Activated CD8-positive, alpha-beta T cell treated with anti-CD3 and anti-CD28 coated beads, Interleukin-2, amount 10 ng/mL, durations not matched to agents 7 days and 5 days (primary cell): ENCODE measurements at places on chromosomes 7 and 10. TPM values are rescaled to one million over a fixed set of nuclear protein-coding genes. Genes with fewer than 3 reads are reported as not detected.

CYP2C8 gene
- total RNA-seq: not detected

CDNF gene
- 0.89 TPM for total RNA-seq

EN2 gene
- not detected for total RNA-seq

GFRA1 gene
- not detected for total RNA-seq

HABP2 gene
- total RNA-seq: not detected

VPS37D gene
- total RNA-seq: 0.16 TPM

SAMD9 gene
- total RNA-seq: 49.0 TPM

LRRD1 gene
- not detected for total RNA-seq

CPN1 gene
- not detected for total RNA-seq

KIAA1217 gene
- not detected for total RNA-seq

INTS1 gene
- total RNA-seq: 105 TPM

GIMAP6 gene
- total RNA-seq: 88.9 TPM

INSYN2A gene
- not detected for total RNA-seq

TCERG1L gene
- total RNA-seq: 0.08 TPM

ANKRD1 gene
- total RNA-seq: not detected

TMEM60 gene
- total RNA-seq: 14.1 TPM

GPR22 gene
- total RNA-seq: not detected

SKIDA1 gene
- 0.10 TPM for total RNA-seq

ST8SIA6 gene
- not detected for total RNA-seq

NXPH1 gene
- not detected for total RNA-seq

KCNMA1 gene
- 0.16 TPM for total RNA-seq

VTI1A gene
- 40.2 TPM for total RNA-seq

CALHM3 gene
- 0.45 TPM for total RNA-seq

TCTN3 gene
- total RNA-seq: 19.5 TPM

CCL26 gene
- total RNA-seq: not detected

PNPLA8 gene
- 13.6 TPM for total RNA-seq

BHLHA15 gene
- total RNA-seq: not detected

AKR1C2 gene
- total RNA-seq: not detected

FAM25A gene
- not detected for total RNA-seq

TUBAL3 gene
- total RNA-seq: not detected

TLL2 gene
- total RNA-seq: not detected
